ENCODE measurements at places on chromosomes 3 and 15.

GRCh38 chr15:79060175-79060574 is 30.4 kb downstream of the RASGRF1 start:
- DNase-seq: no peak

- no peak for DNase-seq
These were observed 435.6 kb upstream of the ATP10A start for GRCh38 chr15:26298659-26299170.

DNA sequence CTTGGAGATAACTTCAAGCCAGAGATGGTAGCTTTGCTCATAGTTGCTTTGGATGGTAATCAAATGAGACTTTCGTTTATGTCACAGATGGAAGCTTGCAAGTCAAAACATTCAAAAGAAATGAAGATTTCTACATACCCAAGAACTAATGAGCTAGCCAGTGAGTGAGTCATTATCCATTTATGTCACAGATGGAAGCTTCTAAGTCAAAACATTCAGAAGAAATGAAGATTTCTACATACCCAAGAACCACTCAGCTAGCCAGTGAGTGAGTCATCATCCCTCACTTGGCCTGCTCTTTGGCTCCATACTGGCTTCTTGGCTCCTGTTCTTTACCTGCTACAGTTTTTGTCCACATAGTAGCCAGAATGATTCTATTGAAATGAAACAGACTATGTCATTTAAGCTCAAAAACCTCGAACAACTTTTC is 559.8 kb upstream of the CBLB start:
- DNase-seq: no peak

DNA sequence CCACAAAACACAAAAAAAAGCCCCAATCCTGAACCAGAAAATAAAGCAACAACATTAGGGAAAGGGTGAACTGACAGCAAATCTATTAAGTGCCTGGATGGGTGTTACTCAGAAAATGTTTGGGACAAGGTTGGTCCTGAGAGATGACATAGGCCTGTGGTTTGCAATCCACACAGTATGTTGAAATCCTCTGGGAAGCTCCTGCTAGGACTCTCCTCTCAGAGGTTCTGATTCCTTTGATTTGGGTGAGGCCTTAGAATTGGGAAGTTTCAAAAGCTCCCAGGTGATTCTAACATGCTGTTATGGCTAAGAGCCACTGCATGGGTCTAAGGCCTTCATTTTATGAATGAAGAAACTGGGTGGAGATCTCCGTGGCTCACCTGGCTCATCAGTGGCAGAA is 18.4 kb downstream of the CLDN1 start:
- no peak for DNase-seq

- no peak for DNase-seq
These were observed 18.5 kb upstream of the FBLN2 start for GRCh38 chr3:13530241-13531009.

- no peak for DNase-seq
These were observed 36.7 kb upstream of the ZNF774 start for GRCh38 chr15:90315278-90315982.

GRCh38 chr3:123015596-123015995 is 12.0 kb downstream of the SEMA5B start:
- DNase-seq: no peak

GRCh38 chr3:183375337-183375736 is 53.1 kb downstream of the MCF2L2 start:
- no peak for DNase-seq

GRCh38 chr3:118778201-118778600 is 256.4 kb downstream of the IGSF11 start:
- DNase-seq: no peak

DNA sequence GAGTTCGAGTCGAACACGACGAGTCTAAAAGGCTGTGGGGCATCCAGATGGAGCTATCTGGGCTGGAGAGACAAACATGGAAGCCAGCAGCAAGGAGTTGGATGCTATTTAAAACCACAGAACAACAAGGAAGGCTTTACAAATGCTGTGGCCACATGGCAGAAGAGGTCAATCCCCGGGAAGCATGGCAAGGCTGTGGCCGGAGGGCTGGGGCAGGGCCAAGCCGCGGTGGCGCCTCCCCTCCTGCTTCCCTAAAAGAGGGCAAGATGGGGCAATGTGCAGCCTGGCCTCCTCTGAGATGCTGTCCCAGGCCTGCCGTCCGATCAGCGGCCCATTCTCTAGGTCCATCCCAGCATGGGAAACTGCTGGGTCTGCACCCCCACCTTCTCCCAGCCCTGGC is 139.1 kb downstream of the SRGAP3 start:
- no peak for DNase-seq

DNA sequence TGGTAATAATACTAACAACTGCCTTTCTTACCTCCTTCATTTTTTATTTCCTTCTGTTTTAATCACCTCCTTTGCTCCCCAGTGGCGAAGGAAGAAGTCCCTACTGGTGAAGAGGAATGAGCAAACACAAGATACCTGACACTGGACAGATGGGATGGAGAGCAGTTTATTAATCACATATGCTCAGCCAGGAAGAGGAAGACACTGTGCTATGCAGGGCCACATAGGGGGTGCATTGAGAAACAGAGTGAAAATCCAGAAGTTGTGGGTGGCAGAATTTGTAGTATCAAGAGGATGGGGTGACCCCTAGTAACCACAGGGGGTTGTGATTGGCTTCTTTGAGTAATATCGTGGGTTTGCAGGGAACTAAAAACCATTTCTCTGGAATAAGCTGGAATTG is 1041.9 kb downstream of the OTOL1 start:
- DNase-seq: no peak

DNA sequence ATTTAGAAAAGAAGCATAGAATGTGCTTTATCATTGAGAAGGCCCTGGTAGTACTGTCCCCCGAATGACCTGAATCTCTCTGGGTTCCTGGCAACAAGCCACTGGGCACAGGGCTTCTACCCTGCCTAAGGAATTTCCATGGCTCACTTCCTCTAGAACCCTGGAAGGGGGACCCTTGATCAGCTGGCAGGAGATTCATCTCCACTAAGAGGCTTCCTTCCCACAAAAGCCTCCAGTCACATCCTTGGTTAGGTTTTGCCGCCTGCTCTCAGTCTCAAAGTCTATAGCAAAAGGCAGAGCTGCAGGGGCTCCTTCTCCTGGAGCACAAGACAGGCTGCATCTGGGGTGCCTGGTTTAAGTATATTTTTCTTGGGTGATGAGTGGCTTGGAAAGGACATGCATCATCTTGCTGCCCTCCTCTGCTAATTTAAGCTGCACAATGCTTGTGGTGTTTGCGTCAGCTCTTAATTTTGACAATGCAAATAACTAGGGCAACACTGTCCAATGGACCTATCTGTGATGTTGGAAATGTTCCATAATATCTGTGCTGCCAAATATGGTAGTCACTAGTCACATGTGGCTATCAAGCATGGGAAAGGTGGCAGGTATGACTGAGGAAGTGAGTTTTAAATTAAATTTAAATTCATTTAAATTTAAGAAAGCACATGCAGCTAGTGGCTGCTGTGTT is 33.4 kb upstream of the RARRES1 start:
- DNase-seq: no peak
